ENCODE measurements at places on chromosomes 11 and 22. TPM values are rescaled to one million over a fixed set of nuclear protein-coding genes. Genes with fewer than 3 reads are reported as not detected.

The TUB gene
- 4.5 TPM for total RNA-seq

The MAJIN gene
- not detected for total RNA-seq

The FREY1 gene
- 2.3 TPM for total RNA-seq

The TRIM49C gene
- total RNA-seq, result not detected

The AP2A2 gene
- total RNA-seq, result 38.3 TPM

The OR6T1 gene
- not detected for total RNA-seq

The SYT9 gene
- total RNA-seq, result not detected

The TXNRD2 gene
- 28.5 TPM for total RNA-seq

The NPTXR gene
- 0.29 TPM for total RNA-seq

The LMO2 gene
- not detected for total RNA-seq

The KRTAP5-2 gene
- not detected for total RNA-seq

The CEP164 gene
- total RNA-seq, result 35.4 TPM

The RSF1 gene
- 21.8 TPM for total RNA-seq

Data from smooth muscle cell of trachea (primary cell).